ENCODE measurements at places on chromosomes 3 and 15.

DNA sequence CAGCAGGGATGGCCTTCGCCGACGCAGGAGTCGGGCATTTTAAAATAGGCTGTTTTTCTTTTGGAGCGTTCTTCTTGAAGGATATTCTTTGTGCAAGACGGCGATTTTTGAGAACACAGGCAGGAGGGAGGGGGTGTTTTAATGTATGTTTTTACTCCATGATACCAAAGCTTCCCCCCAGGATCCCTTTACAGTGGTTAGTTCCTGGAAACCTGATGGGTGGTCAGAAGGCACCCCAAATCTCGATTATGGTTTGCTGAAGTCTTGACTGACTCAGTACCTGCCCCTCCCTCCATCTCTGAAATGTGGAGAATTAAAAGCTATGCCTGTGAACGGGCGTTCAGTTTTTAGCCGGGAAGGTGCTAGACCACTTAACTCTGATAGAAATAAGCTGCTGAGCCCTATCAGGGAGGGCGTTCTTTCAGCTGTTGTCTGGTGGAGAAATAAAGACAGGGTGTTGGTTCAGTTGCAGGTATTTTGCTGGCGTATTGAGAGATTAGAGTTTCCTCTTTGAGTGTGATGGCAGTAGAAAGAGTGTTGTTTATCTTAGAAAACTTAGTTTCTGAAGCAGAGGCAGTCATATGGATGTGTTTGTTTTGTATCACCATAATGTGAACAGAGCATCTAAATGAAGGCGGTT lies 3.4 kb downstream of the IGF1R start:
- no peak for DNase-seq

DNA sequence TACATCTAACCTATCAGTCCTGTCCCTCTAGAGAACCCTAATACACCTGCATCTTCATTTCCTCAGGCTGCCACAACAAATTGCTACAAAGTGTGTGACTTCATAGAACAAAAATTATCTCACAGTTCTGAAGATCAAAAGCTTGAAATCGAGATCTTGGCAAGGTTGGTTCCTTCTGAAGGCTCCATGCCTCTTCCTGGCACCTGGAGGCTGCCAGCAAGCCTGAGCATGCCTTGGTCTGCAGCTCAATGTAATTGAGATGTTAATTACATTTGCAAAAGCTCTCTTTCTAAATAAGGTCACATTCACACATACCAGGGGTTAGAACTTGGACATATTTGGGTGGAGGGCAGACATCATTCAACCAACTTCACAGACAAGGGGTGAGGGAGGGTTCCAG lies 86.4 kb upstream of the ABHD17C start:
- DNase-seq, result no peak

DNA sequence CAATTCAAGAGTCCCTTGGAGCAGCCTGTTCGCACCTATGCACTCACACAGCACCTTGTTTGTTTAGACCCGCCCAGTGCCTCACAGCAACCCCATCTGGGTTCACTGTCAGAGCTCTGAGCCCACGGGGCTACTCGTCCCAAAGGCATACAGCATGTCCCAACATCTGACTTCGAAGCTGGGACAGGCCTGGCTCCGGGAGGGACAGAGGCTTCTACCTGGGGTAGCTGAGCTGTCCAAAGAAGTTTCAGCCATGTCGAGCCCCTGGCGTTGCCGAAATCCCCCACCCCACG lies 28.6 kb upstream of the CYP11A1 start:
- no peak for DNase-seq

DNA sequence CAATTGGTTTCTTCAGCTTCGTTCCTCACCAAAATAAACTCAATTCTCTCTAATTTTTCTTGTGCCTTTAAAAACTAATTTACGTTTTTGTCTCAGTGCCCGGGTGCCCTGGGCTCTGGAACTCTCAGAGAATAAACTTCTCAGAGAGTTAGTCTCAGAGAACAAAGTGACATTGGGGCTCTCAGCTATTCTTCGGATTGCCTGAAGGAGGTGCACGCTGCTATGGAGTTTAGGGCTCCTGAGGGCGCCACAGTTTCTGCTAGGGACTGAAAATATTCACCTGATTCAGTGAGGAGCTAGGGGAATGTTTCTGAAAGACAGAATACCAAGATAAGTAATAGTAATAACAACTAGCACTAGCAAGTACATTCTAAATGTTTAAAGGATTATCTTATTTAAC lies 22.7 kb downstream of the ZIC4 start:
- DNase-seq, result no peak

- no peak for DNase-seq
Observed at GRCh38 chr15:61032600-61033286, 196.4 kb downstream of the RORA start.

GRCh38 chr3:190676481-190676880 lies 162.6 kb downstream of the IL1RAP start:
- no peak for DNase-seq

GRCh38 chr15:92681141-92681631 lies 25.6 kb upstream of the FAM174B start:
- no peak for DNase-seq

DNA sequence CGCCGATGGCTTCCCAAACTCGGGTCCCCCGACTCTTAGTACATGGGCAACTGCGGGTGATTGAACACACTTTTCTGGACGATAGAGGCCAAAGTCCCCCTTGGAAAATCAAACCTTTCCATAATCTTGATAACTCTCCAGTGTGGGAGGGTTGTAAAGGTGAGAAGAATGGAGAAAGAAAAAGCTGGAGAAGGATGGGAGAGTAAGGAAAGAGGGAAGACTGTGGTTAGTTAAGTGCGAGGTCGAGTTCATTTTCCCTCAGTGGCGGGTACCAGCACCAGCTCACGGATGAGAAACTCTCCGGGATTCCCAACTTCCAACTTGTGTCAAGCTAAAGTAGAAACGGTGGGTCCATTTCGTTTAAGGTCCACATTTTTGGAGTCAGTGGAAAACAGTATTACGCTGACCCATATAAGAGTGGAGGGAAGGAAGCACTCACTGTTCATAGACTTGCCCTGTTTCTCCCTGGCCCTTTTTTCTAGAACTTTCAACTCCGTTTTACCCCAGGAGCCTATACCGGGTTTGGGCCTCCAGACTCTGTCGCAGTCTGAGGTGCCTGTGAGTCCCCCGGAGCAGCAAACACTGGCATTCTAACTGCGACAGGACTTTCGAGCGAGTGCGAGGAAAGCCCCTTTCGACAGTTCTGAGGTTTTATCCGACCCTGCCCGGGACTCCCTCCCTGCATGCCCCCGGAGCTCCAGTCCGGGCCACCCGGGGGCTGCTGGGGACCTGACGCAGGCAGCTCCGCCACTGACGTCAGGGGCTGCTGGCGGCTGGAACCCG lies 14.8 kb downstream of the ZIC1 start:
- DNase-seq, result no peak

- DNase-seq, result no peak
Observed at GRCh38 chr3:120421926-120422325, 28.9 kb downstream of the FSTL1 start.

GRCh38 chr15:74304431-74304830 lies 63.0 kb downstream of the CYP11A1 start:
- DNase-seq, result no peak

- no peak for DNase-seq
Observed at GRCh38 chr3:124652009-124652408, 78.2 kb upstream of the UMPS start.

DNA sequence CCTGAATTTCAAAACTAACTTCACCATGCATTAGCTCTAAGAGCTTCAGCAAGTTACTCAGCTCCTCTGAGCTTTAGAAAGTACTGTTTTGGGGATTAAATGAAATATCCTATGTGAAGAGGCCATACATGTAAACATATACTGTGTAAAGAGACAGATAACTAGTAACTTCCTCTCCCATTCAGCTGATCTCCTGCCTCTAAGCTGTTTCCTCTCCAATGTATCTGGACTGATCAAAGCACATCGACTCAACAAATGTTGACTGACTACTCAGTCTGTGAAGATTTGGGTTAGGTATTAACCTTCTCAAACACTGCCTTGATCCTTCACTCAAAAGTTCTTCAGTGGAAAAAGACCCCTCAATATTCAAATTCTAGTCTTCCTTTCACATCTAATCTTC lies 82.0 kb downstream of the BOC start:
- no peak for DNase-seq

GRCh38 chr15:74870436-74871215 lies 2.5 kb downstream of the SCAMP2 start:
- DNase-seq, result no peak

DNA sequence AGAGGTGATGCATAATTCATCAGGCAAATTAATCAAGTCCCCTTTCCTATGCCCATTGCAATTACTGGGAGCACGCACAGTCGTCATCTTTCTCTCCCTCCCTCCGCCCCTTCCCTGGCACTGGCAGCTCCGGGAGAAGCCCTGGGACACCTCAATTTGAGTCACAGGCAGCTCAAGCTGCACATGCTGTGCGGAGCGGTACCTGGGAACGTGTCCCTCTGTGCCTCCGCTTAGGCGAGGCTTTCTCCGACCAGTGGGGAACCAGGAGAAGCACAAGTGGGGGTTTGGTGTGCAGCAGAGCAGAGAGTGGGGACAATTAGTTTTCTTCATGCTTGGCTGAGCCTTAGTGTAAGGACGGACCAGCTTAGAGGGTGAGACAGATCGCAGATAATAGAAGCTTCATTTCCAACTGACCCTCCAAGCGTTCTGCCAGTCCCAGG lies 88.3 kb downstream of the SOX14 start:
- DNase-seq, result no peak

- DNase-seq, result no peak
Observed at GRCh38 chr3:146929696-146930095, 324.6 kb upstream of the PLSCR5 start.

DNA sequence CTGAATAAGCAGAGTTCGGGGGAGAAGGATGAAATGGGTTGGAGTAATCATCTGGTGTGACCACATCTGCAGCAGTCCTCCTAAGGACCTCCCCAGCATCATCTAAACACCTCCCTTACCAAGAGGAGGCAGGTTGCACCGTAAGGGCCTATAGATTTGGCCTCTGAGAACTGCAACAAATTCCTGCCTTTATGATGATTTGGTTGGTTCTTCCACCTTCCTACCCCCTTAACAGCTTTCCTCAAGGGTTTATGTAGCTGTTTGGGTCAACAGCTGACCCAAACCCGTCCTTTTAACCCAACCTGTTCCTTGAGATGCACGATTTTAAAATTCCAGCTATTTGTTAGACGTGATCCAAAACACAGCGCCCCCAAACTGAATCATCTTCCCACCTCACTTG lies 58.2 kb downstream of the AAGAB start:
- no peak for DNase-seq

DNA sequence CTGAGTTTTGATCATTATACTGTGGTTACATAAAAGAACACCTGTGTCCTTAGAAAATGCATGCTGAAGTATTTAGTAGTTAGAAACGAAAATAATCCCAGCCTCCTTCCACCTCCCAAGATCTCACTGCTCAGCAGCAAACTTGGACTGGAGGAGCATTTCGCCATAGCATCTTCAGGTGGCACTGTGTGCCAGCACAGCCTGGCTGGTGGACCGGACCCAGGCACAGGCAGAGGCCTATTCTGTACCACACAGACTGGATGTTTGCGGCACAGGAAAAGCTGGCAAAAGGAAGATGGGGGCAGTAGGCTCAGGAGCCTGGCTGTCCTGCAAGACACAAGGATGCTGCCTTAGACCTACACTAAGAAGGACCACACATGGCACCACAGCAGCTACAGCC lies 10.2 kb downstream of the STIMATE start:
- DNase-seq, result no peak

- DNase-seq, result no peak
Observed at GRCh38 chr15:57138349-57138788, 219.9 kb downstream of the TCF12 start.

- no peak for DNase-seq
Observed at GRCh38 chr3:96172917-96173316, 641.5 kb upstream of the EPHA6 start.

- no peak for DNase-seq
Observed at GRCh38 chr3:159473206-159473605, 515.4 kb upstream of the IL12A start.

DNA sequence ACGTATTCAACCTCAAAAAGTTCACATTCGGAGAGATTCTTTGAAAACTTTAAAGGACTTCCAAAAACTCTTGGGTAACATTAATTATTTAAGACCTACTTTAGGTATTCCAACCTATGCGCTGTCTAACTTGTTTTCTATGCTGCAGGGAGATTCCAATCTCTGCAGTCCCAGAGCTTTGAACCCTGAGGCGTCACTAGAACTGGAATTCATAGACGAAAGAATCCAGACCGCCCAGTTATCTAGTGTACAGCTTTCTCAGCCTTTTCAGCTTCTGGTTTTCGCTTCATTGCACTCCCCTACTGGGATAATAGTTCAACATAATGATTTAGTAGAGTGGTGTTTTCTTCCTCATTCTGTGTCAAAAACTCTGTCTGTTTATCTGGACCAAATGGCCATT lies 711.3 kb downstream of the ROBO1 start:
- DNase-seq, result no peak

GRCh38 chr3:114584734-114585371 lies 291.0 kb downstream of the TIGIT start:
- DNase-seq, result no peak

DNA sequence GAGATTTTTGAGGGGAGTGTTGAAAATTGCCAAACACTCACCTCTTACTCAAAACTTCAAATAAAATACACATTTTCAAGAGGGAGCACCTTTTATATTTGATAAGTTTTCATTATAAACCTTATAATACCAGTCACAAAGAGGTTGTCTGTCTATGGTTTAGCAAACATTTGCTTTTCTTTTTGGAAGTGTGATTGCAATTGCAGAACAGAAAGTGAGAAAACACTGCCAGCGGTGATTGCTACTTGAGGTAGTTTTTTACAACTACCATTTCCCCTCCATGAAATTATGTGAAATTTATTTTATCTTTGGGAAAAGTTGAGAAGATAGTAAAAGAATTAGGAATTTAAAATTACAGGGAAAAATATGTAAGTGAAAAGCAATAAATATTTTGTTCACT lies 20.1 kb downstream of the DIPK2A start:
- DNase-seq, result no peak

GRCh38 chr3:159761848-159762635 lies 226.6 kb upstream of the IL12A start:
- DNase-seq, result no peak

DNA sequence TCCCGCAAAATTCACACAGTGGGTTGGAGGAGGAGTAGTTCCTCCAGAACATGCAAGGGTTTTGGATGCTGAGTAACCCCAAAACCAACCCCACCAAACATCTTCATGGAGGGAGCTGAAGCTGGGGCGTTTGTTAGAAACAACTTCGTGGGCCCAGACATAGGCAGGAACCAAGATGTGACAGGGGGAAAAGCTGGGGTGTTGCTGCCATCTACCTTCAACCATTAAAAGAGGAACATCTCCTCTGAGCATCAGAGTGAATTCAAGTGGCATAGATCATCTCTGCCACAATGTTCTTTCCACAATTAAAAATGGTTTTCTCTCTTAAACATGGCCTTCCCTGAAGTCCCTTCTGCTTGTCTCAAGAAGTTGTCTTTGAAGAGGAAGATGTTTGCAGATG lies 20.5 kb downstream of the SIDT1 start:
- DNase-seq, result no peak

- no peak for DNase-seq
Observed at GRCh38 chr15:38944536-38944935, 379.9 kb upstream of the RASGRP1 start.

- no peak for DNase-seq
Observed at GRCh38 chr3:123561188-123561587, 23.7 kb downstream of the HACD2 start.
